ENCODE measurements at places on chromosomes 3 and 15.

DNA sequence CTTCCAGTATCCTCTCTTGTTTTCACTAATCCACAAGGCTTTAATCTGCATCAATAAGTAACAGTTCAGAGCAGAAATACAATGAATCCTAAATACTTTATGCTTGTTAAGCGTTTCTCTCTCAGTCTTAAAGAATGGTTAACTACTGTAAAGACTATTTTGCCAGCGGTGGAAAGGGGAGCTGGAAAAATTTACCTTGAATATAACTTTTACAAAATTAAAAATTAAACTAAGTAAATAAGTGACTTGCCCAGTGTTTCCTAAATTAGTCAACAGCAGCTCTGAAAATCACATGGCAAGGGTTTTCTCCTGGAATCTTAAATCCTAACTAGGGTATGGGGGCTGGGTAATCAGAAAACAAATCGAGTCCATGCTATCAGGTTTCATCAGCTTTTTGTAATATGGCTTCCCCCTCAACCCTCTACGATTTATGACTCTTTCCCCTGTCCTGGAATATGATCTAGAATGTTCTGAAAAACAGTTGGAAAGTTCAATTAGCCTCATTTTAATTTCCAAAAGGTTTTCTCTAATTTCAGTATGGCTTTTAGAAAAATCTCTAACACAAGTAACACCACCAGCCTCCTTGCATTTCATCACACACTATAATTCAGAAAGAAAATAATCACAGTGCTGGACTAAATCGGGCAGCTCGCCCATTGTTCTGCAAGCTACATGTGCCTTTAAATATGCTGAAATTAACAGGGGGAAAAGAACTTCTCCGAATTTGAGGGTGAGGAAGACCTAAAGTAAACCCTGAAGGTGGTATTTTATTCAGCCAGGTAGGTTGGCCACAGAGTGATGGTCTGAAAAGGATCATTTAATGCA is 133.5 kb downstream of the ADAMTS9 start:
- H3K36me3 ChIP-seq: no peaks in the 10 kb centered on the region
- no peak for DNase-seq
- no peaks in the 10 kb centered on the region for H3K4me1 ChIP-seq
- no peak overlapping the region for H3K27ac ChIP-seq

GRCh38 chr3:56467801-56468183 is 475 bp downstream of the ERC2 start:
- peaks cover 13% of the 10 kb centered on the region for H3K4me1 ChIP-seq
- H3K4me3 ChIP-seq: peak overlapping the region; percentile 16
- H3K27me3 ChIP-seq: peaks cover 24% of the 10 kb centered on the region
- peak; percentile 39 for DNase-seq

DNA sequence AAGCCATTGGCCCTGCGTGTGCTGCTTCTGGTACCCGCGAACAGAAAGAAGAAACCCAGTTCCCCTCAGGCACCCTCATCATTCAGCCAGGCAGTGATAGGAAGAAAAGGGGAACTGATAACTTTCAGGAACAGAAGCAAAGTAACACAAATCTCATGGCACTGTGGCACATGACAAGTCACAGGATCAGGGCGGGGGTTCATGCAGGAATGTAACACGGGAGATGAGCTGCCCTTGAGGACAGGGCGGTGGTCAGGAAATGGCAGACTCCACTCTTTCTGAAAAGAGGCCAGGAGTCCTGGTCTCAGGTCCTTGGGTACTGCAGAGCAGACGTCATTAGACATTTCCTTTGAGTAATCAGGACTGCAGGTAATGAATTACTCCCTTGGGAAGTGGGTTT is 95.5 kb downstream of the CCNL1 start:
- peak; percentile 10 for DNase-seq
- H3K36me3 ChIP-seq: no peaks in the 10 kb centered on the region
- H3K4me1 ChIP-seq: peaks cover 2% of the 10 kb centered on the region
- H3K27me3 ChIP-seq: no peaks in the 10 kb centered on the region

- H3K36me3 ChIP-seq: no peaks in the 10 kb centered on the region
- no peak for DNase-seq
- H3K4me3 ChIP-seq: no peak overlapping the region
- H3K4me1 ChIP-seq: no peaks in the 10 kb centered on the region
Observed at GRCh38 chr3:191412759-191413158, 48.2 kb upstream of the PYDC2 start.

DNA sequence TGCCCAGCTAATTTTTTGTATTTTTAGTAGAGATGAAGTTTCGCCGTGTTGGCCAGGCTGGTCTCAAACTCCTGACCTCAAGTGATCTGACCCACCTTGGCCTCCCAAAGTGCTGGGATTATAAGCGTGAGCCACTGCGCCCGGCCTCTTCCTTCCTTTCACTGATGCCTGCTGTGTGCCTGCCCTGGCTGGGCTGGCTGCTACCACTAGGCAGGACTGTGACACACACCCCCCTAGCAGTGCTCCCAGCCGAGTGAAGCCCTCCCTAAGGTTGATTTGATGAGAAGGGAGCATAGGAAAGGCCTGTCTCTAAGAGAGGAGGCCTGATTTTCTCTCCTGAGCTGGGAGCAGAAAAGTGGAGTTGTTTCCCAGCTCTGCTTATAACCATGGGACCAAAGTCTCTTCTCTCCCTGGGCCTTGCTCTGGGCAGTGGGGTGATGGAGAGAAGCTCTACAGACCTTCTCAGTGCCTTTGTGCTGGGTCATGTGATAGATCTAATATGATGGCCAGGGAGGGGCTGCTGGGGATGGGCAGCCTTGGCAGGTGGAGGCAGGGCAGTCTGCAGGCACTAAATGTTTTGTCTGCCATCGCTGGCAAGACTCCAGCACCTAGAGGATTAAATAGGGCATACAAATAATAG is 20.1 kb upstream of the SFMBT1 start:
- H3K27ac ChIP-seq: no peak overlapping the region
- no peaks in the 10 kb centered on the region for H3K36me3 ChIP-seq
- no peaks in the 10 kb centered on the region for H3K4me1 ChIP-seq
- H3K4me3 ChIP-seq: no peak overlapping the region
- DNase-seq: no peak

DNA sequence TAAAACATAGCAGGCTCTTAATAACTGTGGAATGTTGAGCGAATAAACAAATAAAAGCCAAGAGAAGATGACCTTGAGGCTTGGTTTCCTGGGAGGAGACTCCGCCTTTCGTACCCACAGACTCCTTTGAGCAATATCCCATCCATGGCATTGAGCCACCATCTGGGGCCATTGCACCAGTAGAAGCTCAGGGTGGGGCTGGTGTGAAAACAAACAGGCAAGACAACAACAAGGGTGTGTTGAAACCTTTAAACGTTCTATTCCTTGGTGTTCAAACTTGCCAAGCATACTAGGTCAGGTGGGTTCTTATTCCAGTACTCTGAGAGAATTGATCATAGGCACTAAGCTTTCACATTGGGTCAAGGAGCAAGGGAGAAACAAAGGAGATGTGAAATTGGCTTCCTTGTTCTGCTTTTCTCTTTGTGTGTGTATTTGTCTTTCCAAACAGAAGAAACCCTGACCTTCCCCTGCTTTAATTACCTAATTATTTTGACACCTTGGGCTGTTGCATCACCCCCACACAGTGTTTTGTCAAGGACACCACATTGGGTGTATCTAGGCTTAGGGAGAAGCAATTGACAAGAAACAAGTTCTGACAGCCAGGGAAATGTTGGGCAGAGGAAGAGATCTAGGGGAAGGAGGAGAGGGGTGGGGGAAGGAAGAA is 105.1 kb upstream of the BCL6 start:
- H3K27me3 ChIP-seq: no peaks in the 10 kb centered on the region
- H3K4me1 ChIP-seq: no peaks in the 10 kb centered on the region
- H3K4me3 ChIP-seq: no peak overlapping the region
- peak; percentile 4 for DNase-seq
- no peaks in the 10 kb centered on the region for H3K36me3 ChIP-seq

DNA sequence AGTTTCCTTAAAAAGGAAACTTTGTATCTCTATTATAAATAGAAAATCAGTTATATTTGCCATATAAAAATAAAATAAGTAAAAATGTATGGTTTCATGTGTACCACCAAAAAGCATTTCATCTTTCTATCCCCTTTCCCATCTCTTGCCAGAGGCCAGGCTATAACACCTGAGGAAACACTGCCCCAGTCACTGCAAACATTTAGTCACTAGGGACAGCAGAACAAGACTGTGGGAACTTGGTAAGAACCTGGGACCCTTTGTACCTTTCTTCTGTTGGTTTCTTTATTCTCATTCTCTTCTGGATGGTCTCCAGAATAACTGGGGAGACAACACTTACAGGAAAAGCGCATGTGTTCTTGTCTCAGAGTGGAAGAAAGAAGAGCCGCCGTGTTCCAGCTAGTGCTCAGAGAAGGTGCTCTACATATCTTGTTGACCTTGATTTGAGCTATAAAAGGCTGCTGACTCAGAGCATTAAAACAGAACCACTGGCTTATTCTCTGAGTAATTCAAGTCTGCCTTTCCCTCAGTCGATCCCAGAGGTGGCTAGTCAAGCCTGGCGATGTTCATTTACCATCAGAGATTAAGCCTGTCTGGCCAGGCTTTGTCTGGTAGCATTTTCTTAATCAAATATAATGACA is 361.6 kb downstream of the RBMS3 start:
- H3K27me3 ChIP-seq: no peaks in the 10 kb centered on the region
- H3K4me1 ChIP-seq: no peaks in the 10 kb centered on the region
- H3K27ac ChIP-seq: no peak overlapping the region
- DNase-seq: no peak

DNA sequence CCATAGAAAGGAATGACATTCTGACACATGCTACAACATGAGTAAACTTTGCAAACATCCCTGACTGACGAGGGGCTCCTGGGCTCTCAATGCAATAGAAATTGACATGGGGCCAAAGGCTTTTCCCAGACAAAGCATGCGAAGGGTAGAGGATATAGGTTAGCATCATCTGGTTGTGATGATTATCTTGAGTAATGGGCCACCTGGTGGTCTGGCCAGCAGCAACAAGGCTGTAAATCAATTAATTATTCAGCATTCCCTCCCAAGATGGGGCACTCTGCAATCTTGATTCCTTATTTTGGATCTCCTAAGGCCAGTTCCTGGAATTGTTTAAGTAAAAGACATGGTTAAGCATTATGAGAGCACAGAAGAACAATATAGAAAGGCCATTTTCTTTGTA is 99.2 kb downstream of the AGBL1 start:
- no peaks in the 10 kb centered on the region for H3K36me3 ChIP-seq
- H3K27me3 ChIP-seq: no peaks in the 10 kb centered on the region
- no peak for DNase-seq
- no peak overlapping the region for H3K27ac ChIP-seq
- H3K4me1 ChIP-seq: no peaks in the 10 kb centered on the region
- no peak overlapping the region for H3K4me3 ChIP-seq

DNA sequence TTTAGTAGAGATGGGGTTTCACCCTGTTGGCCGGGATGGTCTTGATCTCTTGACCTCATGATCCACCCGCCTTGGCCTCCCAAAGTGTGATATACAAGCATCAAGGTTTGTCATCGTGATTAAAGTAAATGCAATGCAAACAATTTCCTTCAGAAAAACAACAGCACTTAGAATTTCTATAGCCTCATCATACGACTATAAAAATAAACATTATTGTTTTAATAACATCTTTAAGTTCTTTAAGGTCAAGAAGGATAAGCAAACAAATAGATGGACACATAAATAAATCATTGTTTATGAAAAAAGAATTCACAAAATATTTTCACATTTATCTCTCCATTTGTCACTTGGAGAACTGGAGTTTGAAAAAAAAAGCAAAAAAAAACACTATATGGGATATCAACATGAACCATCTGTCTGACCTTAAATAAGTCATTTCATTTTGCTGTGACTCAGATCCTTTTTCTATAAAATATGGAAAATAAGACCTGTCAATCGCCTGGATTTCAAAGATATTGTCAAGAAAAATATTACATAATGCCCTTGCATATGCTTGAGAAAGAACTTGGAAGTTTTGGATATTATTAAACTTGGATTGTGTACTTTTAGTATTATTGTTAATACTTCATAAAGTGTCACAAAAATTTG is 642.0 kb upstream of the KCNMB2 start:
- no peaks in the 10 kb centered on the region for H3K27me3 ChIP-seq
- no peak overlapping the region for H3K27ac ChIP-seq
- H3K4me3 ChIP-seq: no peak overlapping the region
- peak; percentile 14 for DNase-seq
- H3K4me1 ChIP-seq: peaks cover 5% of the 10 kb centered on the region

DNA sequence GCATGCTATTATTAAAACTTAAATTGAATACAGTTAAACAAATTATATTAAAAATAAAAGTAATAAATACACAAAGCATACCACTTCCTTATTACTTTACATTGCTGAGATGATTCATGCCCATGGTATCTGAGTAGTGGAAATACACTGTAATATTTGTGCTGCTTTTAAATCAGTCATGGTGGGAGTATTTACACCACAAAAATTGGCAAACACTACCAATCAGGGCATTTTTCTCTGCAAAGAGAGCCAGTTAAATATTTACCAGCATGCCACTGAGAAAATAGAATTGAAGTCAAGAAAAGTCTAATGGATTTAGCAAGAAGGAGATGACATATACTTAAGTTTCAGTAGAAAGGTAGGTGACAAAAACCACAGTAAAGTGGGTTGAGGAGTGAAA is 19.6 kb downstream of the PPARG start:
- no peaks in the 10 kb centered on the region for H3K36me3 ChIP-seq
- no peak overlapping the region for H3K4me3 ChIP-seq
- H3K4me1 ChIP-seq: peaks cover 5% of the 10 kb centered on the region
- DNase-seq: no peak
- H3K27me3 ChIP-seq: no peaks in the 10 kb centered on the region
- no peak overlapping the region for H3K27ac ChIP-seq

DNA sequence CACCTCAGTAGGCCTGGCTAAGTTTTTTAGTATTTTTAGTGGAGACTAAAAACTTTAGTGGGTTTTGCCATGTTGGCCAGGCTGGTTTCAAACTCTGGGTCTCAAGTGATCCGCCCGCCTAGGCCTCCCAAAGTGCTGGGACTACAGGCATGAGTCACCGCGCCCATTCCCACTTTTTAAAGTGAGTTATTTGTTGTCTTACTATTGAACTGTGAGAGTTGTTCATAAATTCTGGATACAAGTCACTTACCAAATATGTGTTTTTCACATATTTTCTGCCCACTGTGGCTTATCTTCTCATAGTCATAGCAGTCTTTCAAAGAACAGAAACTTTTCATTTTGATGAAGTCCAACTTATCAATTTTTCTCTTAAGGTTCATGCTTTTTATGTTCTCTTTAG is 29.9 kb upstream of the SPSB4 start:
- H3K27me3 ChIP-seq: no peaks in the 10 kb centered on the region
- DNase-seq: no peak
- no peak overlapping the region for H3K4me3 ChIP-seq
- no peak overlapping the region for H3K27ac ChIP-seq
- no peaks in the 10 kb centered on the region for H3K4me1 ChIP-seq

DNA sequence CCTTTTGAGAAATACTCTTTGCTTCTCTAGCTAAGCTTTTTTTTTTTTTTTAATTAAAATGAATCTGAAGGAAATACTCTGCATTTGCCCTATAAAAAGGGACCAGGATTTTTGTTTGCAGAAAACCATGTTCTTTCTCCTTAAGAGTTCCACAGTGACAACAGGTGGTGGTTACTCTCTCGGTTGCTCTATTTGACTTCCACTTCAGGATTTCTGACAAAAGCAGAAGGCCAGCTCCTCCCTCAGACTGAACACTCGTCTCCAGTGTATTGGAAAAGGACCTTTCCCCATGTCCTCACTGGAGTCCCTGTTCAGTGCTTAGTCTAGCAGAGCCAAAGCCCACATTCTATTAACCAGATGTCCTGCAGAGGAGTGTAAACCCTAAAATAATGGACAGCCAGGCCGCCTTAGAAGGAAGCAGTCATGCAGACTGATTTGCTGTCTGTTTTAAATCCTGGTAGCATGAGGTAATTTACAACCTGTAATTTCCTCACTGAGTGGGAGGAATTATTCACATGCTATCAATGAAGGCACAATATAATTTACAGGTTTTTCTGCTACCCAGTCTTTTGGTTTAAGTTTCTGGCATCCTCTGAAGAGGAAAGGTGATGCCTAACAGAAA is 599.3 kb downstream of the PYDC2 start:
- no peak overlapping the region for H3K27ac ChIP-seq
- no peak overlapping the region for H3K4me3 ChIP-seq

Data from common myeloid progenitor, CD34-positive (primary cell).